ENCODE measurements at places on chromosomes 3 and 15. TPM values are rescaled to one million over a fixed set of nuclear protein-coding genes. Genes with fewer than 3 reads are reported as not detected.

PLA2G4E gene
- not detected for total RNA-seq

DUOXA1 gene
- total RNA-seq, result 0.49 TPM

KLHL40 gene
- total RNA-seq, result not detected

WDR5B gene
- total RNA-seq, result 7.5 TPM

IFT80 gene
- 83.9 TPM for total RNA-seq

ISLR2 gene
- not detected for total RNA-seq

CPNE4 gene
- total RNA-seq, result not detected

Measured in hair follicle dermal papilla cell (primary cell).